ENCODE measurements at places on chromosomes 6 and 20.

DNA sequence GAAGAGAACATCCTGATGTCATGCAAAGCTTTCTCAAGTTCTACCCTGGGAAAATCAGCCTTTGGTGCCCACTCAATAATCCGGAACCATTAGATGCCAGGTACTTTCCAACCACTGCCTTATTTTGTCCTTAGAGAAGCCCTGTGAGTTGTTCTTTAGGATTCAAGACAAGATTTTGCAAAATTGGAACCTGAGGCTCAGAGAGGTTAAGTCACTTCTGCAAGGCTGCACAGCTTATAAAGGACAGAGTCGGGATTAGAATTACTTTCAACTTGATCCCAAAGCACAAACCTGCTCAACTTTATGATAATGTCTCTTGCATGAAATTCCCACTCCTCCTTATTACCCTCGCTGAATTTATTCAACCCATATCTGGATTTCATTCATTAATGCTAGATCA lies 287.2 kb downstream of the PTPRT start:
- H3K27me3 ChIP-seq = no peaks in the 10 kb centered on the region
- H3K36me3 ChIP-seq = no peaks in the 10 kb centered on the region
- no peaks in the 10 kb centered on the region for H3K4me1 ChIP-seq

DNA sequence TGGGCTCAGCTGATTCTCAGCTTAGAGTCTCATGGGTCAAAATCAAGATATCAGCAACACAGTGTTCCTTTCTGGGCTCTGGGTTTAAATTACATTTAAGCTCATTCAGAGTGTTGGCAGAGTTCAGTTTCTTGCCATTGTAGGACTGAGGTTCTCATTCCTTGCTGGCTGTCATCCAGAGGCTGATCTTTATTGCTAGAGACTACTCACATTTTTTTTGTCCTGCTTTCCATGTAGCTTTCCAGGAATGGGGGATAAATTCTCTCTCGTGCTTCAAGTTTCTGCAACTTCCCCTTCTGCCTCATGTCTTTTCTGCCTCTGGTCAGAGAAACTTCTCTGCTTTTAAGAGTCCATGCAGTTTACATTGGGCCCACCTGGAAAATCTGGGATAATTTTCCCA lies 86.9 kb downstream of the RFX6 start:
- no peaks in the 10 kb centered on the region for H3K27me3 ChIP-seq
- H3K36me3 ChIP-seq = no peaks in the 10 kb centered on the region
- DNase-seq = no peak
- H3K4me1 ChIP-seq = no peaks in the 10 kb centered on the region
- H3K4me3 ChIP-seq = no peak overlapping the region
- no peak overlapping the region for H3K27ac ChIP-seq

DNA sequence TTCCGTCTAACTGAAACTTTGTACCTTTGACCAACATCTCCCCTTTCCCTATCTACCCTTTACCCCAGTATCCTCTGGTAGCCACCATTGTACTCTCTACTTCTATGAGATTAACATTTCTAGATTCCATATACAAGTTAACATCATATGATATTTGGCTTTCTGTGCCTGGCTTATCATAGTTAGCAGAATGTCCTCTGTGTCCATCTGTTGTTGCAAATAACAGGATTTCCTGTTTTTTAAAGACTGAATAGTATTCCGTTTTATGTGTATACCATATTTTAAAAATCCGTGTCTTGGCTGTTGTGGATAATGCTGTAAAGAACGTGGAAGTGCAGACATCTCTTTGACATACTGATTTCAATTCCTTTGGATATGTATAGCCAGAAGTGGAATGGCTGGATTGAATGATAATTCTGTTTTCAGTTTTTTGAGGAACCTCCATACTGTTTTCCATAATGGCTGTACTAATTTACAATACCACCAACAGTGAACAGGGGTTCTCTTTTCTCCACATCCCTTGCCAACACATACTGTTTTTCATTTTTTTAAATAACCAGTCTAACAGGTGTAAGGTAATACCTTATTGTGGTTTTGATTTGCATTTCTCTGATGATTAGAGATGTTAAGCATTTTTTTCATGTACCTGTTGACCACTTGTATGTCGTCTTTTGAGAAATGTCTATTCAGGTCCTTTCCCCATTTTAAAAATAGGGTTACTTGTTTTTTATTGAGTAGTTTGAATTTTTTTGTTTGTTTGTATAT lies 53.8 kb downstream of the CDC5L start:
- no peak overlapping the region for H3K27ac ChIP-seq
- DNase-seq = no peak
- no peaks in the 10 kb centered on the region for H3K4me1 ChIP-seq
- peaks cover 33% of the 10 kb centered on the region for H3K36me3 ChIP-seq
- H3K27me3 ChIP-seq = no peaks in the 10 kb centered on the region

DNA sequence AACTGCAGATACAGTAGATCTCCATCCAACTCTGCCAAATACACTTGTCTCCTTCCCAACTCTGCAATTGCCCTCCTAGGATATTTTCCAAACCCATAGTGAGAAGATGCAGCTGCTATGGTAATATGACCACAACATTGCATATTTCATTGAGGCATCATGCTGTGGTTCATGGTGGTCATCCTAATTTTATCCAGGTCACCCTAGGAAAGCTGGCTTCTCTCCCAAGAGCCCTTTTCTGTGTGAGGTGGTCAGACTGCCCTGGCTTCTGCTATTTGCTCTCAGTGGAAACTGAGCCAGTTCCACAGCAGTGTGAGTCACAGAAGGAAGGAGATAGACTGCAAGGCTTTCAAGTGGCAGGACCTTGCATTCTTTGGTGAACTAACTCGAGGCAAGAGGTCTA lies 5.5 kb downstream of the OGFRL1 start:
- H3K27me3 ChIP-seq = no peaks in the 10 kb centered on the region
- no peak overlapping the region for H3K4me3 ChIP-seq
- no peak overlapping the region for H3K27ac ChIP-seq

DNA sequence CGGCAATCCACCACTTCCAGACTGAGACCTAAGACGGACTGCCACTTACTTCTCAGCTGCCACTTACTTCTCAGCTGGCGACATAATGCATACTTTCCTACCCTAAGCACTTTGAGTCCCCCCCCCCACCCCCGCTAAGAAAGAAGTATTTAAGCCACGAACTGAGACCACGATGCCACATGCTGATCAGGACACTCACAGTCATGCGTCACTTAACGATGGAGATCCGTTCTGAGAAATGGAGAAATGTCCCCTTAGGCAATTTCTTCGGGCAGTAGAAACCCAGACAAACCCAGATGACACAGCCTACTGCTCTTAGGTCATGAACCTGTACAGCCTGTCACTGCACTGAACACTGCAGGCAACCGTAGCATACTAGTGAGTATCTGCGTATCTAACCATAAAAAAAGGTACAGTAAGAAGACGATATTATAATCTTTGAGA lies 690 bp downstream of the IFNGR1 start:
- DNase-seq = peak; percentile 43
- no peaks in the 10 kb centered on the region for H3K27me3 ChIP-seq
- H3K4me3 ChIP-seq = peak overlapping the region; percentile 87
- H3K4me1 ChIP-seq = peaks cover 24% of the 10 kb centered on the region
